Dermis blood vessel endothelial cell (primary cell): ENCODE measurements at places on chromosomes 1 and 21. TPM values are rescaled to one million over a fixed set of nuclear protein-coding genes. Genes with fewer than 3 reads are reported as not detected.
A peak's percentile ranks its signal among the peaks of the same experiment; 100 is the strongest.

Gene CDC14A
- 13.1 and 20.6 TPM in 2 replicates for total RNA-seq

Gene FAM43B
- total RNA-seq: not detected in 2 replicates

Gene LSM10
- total RNA-seq: 9.9 and 13.0 TPM in 2 replicates

Gene FALEC
- total RNA-seq: not detected in 2 replicates

Gene ACTN2
- total RNA-seq: 0.09 TPM in 1 of 2 replicates, not detected in the other

Gene BSND
- not detected in 2 replicates for total RNA-seq

DNA sequence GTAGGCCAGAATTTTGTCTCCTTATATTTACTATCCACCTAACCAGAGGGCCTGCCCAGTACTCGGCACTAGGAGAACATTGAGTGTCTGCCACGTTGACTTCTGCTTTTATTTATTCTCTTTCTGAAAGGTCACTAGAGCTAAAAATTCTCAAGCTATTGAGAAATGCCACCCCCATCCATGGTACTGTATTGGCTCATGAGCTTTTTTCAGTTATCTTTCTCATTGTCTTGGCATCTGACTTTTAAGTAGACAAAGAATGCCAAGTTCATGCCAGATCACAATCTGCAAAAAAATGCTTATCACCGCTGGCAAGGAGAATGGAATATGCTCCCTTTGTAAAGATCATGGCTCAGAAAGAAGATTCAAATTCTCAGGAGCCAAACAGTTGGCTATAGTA is 49.8 kb upstream of the MROH9 start:
- DNase-seq: no peak

DNA sequence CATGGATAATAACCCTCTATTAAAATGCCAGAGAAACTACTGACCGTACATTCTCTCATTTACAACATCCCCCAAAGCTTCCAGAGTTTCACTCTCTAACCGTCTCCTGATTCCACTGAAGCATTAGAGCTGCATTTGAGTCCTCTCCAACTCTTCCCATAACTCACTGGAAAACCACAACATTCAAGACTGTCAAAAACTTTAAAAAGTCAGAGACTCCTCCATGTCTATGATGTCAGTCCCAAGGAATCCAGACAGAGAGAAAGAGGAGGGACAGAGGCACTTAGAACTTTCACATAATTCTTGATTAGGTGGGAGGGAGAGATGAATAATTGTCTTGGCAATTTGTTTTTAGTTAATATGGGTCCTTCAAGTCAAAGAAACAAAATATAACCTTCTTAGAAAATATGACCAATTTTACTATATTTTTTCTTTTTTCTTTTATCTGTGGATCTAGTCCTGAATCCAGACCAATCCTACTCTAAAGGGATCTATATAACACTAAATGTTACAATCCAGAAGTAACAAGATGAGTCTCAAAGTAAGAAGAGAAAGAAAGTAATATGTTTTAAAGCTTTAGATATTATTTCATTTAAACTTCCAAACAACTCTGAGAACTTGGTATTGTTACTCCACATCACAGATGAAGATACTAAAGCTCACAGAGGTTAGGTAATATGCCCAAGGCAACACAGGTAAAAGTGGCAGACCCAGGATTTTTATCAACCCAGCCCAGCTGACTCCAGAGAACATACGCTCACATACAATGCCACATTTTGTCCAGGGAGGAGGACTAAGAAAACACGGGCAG is 23.8 kb downstream of the OTUD7B start:
- DNase-seq: no peak

GRCh38 chr1:44571712-44572571 is 102.3 kb downstream of the TMEM53 start:
- peak; percentile 36 for DNase-seq

DNA sequence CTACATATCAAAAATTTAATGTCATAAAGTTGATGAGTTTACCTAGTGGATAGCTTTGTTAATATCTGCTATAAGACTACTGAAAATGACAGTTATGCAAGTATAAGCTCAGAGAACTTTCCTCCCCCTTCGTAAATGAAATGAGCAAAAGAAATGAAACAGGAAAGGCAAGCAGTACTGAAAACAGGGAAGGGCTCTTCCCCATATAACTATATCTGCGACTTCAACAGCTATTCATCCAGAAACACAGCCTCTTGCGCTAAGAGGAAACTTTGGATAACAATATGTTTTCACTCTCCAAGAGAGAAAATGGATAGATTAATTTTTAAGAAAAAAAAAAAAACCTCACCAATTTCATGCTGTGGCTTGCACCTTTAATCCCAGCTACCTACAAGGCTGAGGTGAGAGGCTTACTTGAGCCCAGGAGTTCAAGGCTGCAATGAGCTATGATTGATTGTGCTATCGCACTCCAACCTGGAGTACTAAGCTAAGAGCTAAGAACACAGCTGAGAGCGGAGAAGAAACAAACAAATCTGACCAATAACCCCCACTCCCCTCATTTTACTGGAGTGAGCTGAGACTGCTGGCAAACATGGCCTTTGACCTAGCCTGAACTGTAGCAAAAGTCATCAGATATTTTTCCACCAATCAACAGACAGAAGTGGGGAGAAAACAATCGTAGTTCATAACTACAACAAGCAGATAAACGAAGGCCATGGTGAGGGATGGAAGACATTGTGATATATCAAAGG is 29.0 kb downstream of the METTL18 start:
- DNase-seq: no peak

GRCh38 chr1:87969040-87969439 is 640.4 kb downstream of the LMO4 start:
- no peak for DNase-seq

- no peak for DNase-seq
Observed at GRCh38 chr1:211376807-211377470, 50.3 kb downstream of the TRAF5 start.

DNA sequence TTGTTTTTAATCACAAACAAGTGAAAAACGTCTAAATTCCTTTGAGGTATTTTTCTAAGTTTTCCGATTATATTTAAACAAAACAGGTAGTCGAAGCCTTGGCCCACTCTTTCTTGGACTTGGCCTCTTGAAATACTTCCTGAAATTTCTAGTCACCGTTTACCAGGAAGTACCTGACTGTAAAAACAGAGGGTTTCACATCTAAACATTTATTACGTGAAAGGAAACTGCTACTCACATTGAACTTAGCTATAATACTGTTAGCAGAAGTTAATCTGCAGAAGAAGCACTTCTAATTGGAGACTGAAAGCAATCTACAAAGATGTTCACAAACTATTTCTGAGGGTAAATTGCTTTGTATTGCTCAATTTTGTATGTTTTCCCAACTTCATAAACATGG is 526.0 kb upstream of the ADGRL4 start:
- DNase-seq: no peak

GRCh38 chr21:43375837-43376477 is 51.0 kb downstream of the SIK1 start:
- no peak for DNase-seq

DNA sequence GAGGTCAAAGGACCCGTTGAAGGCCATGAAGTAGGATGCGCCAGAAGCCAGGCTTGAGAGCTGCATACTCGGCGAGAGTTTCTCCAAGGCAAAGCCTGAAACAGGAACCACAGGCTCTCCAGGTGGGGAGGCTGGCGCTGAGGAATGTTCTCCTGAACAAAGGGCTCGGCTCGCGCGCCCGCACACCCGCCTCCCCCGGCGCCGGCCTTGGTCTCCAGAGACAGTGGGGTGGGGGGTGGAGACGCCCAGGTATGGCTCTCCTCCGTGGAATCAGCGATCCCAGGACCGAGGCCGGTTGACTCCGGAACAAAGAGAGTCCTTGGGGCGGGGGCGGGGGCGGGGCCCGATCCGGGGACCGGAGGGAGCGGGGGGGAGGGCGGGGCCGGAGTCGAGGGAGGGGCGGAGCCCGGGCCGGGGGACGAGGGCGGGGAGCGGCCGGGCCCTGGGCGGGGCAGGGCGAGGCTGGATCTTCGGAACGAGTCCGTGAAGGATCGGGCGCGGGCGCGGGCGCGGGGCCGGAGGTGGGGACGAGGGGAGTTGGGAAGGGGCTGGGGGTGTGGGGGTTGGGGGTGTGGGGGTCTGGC is 85.0 kb downstream of the NKAIN1 start:
- DNase-seq: peak; percentile 70
